ENCODE measurements at places on chromosomes 11 and 22. TPM values are rescaled to one million over a fixed set of nuclear protein-coding genes. Genes with fewer than 3 reads are reported as not detected.

Gene RPS6KA4
- total RNA-seq, result 13.2 TPM

Gene PHOX2A
- total RNA-seq, result 0.19 TPM

Gene BBOX1
- not detected for total RNA-seq

Gene SERPING1
- total RNA-seq, result 50.9 TPM

Gene OR51B5
- total RNA-seq, result not detected

Gene OPCML
- 2.3 TPM for total RNA-seq

Gene B3GAT1
- 32.4 TPM for total RNA-seq

Gene MUC5B
- 0.02 TPM for total RNA-seq

- peak; percentile 81 for DNase-seq
Observed at GRCh38 chr11:3840004-3840869, 522 bp downstream of the RHOG start.

DNA sequence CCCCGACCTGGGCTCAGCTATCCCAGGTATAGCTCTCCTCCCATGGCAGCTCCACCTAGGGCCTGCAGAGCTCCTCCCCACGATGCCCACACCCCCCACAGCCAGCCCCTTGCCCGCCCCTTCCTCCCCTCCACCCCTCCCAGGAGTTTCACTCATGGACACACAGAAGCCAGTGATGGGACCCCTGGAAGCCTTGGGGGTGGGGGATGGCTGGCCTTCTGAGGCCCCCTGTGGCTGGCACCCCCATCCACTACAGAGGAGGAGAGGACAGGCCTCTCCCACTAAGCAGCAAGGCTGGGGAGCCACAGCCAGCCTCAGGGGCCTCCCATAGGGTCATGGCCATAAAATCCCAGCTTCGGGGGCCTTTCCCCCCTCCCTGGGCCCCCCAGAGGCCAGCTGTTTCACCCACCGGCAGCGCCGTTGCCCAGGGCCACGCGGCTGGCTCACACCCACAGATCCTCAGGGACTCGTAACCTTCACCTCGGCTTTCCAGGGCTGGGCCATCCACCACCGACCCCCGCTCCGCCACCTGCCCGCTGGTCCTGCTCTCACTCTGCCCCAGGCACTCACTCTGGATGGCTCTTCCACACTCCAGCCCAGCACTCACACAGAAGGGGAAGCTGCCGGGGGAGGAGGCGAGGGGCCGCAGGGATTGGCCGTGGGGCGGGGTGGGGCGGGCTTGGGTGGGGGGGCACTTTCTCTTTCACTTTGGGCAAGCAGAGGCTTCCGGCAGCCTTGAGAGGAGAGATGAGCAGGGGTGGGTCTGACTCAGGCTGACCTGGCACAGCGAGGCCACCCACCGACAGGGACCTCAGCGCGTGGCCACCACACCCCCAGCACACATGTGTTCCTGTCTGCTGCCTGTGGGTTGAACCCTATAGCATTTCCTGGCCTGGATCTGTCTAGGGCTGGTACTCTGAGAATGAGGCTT is 2.2 kb downstream of the SLC25A22 start:
- DNase-seq, result no peak

DNA sequence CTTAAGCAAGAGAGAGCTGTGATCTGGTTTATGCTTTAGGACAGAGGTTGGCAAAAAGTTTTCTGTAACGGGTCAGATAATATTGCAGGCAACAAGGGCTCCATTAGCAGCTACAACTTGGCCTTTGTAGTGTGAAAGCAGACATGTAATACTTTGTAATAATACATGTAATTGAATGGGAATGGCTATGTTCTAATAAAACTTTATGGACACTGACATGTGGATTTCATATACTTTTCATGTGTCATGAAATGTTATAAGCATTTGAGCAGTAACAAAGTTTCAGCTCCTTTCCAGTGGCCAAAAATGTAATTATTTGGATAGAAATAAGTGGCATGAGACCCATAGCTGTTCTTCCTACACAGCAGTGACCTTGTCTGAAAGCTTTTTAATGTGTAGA is 3.1 kb downstream of the DYNC2H1 start:
- no peak for DNase-seq

GRCh38 chr11:7077101-7077500 is 11.7 kb upstream of the RBMXL2 start:
- DNase-seq, result peak; percentile 83

GRCh38 chr11:36403661-36404060 is 106.4 kb downstream of the TRAF6 start:
- no peak for DNase-seq

GRCh38 chr11:70586261-70587074 is 188.1 kb downstream of the CTTN start:
- DNase-seq, result no peak

GRCh38 chr11:8080069-8080670 is 841 bp upstream of the TUB start:
- no peak for DNase-seq

- no peak for DNase-seq
Observed at GRCh38 chr11:124717421-124717785, 22.3 kb upstream of the NRGN start.

GRCh38 chr11:74015919-74016684 is 7.2 kb upstream of the UCP3 start:
- no peak for DNase-seq

DNA sequence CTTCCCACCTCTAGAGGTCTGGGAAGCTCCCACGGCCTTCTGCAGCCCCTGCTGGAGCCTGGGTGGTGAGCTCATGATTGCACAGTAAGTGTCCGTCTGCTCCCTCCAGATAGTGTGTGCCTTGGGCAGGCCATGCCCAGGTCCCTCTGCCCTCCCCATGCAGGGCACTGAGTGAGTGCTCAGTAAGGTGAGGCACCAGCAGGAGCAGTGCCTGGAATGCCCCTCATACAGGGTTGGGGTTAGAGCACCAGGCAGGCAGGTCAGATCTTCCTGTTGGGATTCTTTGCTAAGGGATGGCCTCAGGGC is 50.3 kb downstream of the NAT10 start:
- DNase-seq, result no peak

DNA sequence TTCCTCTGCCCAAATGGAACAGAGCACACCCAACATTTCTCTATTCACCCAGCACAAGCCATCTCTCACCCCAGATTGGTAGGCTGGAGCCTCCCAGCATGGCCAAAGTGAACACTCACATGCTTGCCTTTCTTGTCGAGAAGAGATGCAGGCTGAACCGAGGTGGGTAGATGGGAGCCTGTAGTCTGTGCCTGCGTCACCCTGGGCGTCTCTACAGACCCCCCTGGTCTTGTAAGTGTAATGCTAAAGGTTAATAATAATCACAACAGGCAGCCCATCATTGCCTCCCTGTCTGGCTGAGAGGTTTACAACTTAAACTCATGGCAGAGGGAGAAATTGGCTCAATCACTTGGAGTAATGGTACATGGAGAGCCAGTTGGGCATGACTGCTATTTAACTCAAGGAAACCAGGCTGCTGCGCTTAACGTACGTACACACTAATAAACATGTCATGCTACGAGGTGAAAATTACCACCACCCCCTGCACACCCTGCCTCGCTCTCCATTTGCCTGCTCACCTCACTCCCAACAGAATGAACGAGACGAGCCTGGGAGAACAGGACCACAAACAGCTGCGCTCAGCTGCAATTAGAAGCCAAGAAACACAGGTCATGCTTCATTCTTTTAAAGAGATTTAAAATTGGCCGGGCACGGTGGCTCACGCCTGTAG is 9.1 kb upstream of the ZBTB16 start:
- DNase-seq, result no peak

GRCh38 chr22:42933485-42934091 is 76.5 kb upstream of the ARFGAP3 start:
- no peak for DNase-seq

GRCh38 chr11:35046681-35047080 is 92.3 kb upstream of the CD44 start:
- DNase-seq, result no peak

DNA sequence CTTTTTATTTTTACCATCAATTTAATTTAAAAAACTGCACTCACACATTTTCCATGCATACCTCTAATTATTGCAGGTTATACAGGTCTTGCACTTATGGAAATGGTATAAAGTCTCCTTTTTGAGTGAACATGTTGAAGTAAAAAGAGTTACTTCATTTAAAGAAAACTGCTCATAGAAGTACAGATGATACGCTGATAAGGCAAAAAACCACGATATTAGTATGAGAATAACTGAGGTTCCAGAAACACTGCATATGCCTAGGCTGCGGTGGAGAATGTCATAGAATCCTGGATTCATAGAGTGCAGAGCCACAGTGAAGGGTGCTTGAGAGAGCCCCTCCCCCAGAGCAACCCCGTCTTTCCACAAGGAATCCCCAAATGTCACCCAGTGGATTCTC is 175.8 kb downstream of the BCR start:
- DNase-seq, result no peak

DNA sequence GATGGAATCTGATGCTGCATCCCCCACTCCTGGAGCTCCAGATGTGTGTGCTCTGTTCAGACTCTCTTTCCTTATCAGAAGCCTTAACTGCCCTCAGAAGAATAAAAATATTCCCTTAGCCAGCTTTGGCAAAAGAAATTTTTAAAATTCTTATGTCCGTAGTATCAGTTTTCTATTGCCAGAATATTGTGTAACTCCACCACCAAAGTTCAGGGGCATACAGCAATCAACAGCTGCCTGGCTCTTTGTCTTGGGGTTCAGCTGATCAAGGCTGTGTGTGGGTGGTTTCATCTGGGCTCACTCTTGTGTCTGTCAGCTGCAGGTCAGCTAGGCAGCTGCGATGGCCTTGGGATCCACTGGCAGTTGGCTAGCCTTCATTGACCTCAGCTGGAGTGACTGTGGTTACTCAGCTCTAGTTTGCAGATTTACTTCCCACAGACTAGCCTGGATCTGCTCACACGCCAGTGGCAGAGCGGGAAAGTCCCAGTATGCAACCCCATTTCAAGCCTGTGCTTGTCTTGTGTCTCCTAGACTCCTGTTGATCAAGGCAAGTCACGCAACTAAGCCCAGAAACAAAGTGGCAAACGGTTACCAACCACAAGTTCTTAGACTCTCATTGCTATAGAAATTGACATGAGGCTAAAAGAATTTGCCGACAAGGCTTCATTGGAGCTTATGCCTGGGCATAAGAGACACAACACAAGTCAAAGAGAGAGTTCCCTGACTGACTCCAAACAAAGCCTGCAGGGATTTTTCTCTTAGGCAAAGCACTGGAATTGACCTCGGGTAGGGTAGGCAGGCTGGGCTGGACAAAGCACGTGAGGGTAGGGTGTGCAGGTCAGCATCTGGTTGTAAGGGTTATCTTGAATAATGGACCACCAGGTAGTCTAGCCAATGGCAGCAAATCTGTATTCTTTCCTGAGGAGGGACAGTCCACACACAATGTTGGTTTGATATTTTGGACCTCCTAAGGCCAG is 7.5 kb downstream of the TMEM138 start:
- DNase-seq, result no peak

GRCh38 chr22:50320116-50320515 is 6.7 kb downstream of the DENND6B start:
- no peak for DNase-seq

GRCh38 chr11:67999201-67999629 is 4.7 kb downstream of the UNC93B1 start:
- DNase-seq, result no peak

DNA sequence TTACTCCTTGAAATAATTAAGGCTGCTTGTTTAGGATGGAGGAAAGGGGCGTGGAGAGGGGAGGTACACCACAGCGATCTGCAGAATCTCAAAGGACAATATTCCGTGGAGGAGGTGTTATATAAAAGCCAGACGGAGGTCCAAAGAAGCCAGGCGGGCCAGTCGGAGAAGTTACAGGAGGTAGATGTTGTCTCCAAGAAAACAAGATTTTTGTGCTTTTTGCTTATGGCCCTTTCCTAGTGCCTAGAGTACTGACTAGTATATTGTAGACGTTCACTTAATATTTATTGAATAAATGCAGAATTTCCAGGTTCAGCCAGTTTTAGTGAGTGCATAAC is 761 bp downstream of the ZDHHC13 start:
- DNase-seq, result no peak

DNA sequence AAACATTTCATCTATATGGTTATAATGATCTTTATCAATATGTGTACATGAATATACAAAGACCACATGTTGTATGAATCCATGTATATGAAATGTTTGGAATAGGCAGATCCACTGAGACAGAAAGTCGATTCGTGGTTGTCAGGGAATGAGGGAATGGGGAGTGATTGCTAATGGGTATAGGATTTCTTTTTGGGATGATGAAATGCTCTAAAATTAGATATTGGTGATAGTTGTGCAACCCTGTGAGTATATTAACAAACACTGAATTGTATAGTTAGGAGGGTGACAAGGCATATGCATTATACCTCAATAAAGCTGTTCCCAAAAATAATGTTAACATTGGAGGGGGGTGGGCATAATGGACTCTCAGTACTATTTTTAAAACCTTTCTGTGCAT is 5.0 kb upstream of the PTPMT1 start:
- no peak for DNase-seq

- no peak for DNase-seq
Observed at GRCh38 chr11:15104166-15104565, 10.6 kb upstream of the INSC start.

DNA sequence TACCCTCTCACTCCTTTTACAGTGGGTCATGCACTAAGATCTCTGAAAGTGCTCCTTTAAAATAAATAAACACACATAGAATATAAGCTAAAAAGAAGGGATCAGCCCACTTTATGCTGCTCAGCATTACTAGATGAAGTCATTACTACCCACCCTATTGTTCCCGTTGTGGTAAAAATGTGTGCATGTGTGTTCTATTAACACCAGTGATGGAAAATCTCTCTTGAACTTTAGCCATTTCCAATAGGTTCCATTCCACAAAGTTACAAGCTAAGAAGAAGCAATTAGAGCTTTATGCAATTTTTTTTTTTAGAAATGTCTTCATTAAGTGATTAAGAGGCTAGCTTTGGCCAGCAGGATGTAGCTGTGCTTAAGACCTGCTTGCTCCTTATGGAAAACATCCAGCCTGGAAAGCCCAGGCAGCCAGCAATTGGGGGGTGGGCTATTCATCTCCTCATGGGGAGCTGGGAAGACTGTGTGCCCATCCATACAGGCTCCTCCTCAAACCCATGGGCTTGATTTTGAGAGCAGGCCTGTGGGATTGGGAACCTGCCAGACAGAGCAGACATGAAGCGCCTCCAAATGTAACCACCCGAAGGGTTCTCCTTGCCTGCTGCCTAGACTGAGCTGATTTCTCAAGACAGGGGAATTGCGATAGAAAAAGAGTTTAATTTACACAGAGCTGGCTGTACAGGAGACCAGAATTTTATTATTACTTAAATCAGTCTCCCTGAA is 92.9 kb upstream of the PARVA start:
- DNase-seq, result no peak

DNA sequence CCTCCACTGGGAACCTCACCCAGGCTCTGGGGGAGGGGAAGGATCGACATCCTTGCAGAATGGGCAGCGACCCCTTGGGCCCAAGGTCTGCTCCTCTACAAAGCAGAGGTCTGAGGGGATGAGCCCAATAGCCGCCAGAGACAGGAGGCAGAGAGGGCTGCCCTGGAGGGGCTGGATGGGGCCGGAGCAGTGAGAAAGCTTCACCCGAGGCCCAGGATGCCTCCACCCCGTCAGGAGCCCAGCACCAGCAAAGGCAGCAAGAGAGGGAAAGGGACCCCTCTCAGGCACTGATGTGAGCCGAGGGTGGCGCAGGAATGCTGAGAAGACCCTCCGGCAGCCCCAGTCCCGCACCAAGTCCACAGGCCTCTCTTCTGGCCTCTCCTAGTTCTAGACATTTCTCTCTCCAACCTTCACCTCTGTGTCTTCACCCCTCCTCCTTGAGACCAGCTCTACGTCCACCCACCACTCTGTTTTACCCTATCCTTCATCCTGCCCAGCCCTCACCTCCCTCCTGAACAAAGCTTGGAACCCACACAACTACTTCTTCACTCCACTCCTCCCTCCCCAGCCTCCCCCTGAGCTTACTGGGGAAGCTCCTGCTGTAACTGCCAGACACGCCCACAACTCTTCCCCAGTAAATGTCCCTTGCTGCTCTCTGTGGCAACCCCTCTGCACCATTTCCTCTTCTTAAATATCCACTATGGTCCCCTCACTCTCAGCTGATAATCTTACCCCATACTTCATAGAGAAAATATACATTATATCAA is 131.9 kb downstream of the MPPED1 start:
- DNase-seq, result no peak

Measured in H1 (cell line).